ENCODE measurements at places on chromosomes 16 and 17.

- peaks cover 23% of the 10 kb centered on the region for H3K36me3 ChIP-seq
- H3K27me3 ChIP-seq: no peaks in the 10 kb centered on the region
- H3K4me3 ChIP-seq: peak overlapping the region; percentile 54
- peak; percentile 64 for DNase-seq
Measured at GRCh38 chr17:39208893-39209292, 8.8 kb downstream of the RPL19 start.

DNA sequence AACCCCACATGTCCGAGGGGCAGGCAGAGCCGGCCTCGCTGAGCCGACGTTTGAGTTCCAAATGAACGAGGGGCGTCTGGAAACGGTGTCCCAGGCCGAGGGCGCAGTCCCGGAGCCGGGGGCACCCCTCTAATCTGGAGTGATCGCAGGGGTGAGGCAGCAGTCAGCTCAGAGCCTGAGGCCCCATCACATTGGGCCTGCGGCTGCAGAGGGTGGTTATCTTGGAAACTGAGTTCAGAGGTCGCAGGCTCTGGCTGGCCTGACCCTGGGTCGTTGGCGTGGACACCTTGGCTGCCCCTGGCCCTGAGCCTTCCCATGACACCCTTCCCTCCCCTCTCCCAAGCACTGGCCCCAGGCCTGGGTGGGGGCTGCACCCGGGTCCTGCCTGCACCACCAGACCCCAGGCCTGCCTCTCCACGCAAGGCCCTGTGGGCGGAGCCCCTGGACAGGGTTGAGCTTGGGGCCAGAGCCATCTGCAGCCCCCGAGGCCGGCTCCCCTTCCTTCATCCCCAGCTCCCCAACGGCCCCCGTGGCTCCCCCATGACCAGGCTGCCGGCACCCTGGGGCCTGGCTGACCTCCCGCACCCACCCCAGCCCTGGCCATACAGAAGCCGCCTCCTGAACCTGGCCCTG lies 45.6 kb downstream of the ZFPM1 start:
- H3K27me3 ChIP-seq: no peaks in the 10 kb centered on the region
- no peak overlapping the region for H3K4me3 ChIP-seq
- H3K36me3 ChIP-seq: no peaks in the 10 kb centered on the region

- no peak for DNase-seq
- no peaks in the 10 kb centered on the region for H3K27me3 ChIP-seq
- H3K27ac ChIP-seq: no peak overlapping the region
- H3K4me1 ChIP-seq: no peaks in the 10 kb centered on the region
Measured at GRCh38 chr16:17622366-17622765, 151.6 kb upstream of the XYLT1 start.

DNA sequence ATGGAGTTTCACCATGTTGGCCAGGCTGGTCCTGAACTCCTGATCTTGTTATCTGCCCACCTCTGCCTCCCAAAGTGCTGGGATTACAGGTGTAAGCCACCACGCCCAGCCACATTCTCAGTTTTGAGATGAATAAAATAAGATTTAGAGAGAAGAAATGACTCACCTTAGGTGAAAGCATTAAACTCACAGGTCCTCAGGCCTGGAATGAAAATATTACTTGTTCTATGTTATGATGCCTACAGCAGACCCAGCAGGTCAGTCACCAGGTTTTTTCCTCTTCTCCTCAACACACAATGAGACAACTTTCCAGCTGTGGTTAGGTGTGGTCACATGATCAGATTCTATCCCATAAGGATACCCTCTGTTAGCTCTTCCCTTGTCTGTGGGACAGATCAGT lies 150.3 kb downstream of the C16orf95 start:
- no peak overlapping the region for H3K27ac ChIP-seq
- no peak overlapping the region for H3K4me3 ChIP-seq
- no peaks in the 10 kb centered on the region for H3K36me3 ChIP-seq
- peaks cover 2% of the 10 kb centered on the region for H3K4me1 ChIP-seq

GRCh38 chr17:2025220-2025621 lies at the start of gene RTN4RL1:
Gene RTN4RL1, minus strand, starts transcription at chr17:2025334. Its CDS starts 469 bp downstream, at chr17:2024865.
- H3K27ac ChIP-seq: no peak within 1 kb of the TSS
- H3K27me3 ChIP-seq: no peaks in the 10 kb centered on the region
- peak; percentile 82 for DNase-seq
- no peaks in the 10 kb centered on the region for H3K36me3 ChIP-seq

GRCh38 chr16:10896723-10897122 lies 19.7 kb downstream of the CIITA start:
- no peaks in the 10 kb centered on the region for H3K36me3 ChIP-seq
- no peaks in the 10 kb centered on the region for H3K4me1 ChIP-seq
- DNase-seq: no peak
- no peak overlapping the region for H3K4me3 ChIP-seq
- no peak overlapping the region for H3K27ac ChIP-seq

- H3K27me3 ChIP-seq: no peaks in the 10 kb centered on the region
- H3K4me3 ChIP-seq: no peak overlapping the region
- no peak for DNase-seq
- H3K36me3 ChIP-seq: peaks cover 22% of the 10 kb centered on the region
- no peak overlapping the region for H3K27ac ChIP-seq
Measured at GRCh38 chr16:88740727-88741055, 34.4 kb downstream of the CTU2 start.

DNA sequence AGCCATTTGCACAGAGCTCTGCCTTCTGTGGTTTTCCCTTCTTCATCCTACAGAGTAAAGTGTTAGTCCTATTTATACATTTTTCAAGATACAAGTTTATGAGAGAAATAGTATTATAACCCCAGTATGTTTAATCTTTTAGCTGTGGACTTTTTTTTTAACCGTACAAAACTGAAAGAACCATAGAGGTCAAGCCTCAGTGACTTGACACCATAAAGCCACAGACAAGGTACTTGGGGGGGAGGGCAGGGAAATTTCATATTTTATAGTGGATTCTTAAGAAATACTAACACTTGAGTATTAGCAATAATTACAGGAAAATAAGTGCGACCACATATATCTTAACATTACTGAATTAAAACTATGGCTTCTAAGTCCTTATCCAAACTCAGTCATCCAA lies 17.0 kb upstream of the RAB11FIP4 start:
- peaks cover 63% of the 10 kb centered on the region for H3K36me3 ChIP-seq
- H3K27me3 ChIP-seq: no peaks in the 10 kb centered on the region
- no peak overlapping the region for H3K27ac ChIP-seq
- H3K4me3 ChIP-seq: no peak overlapping the region
- H3K4me1 ChIP-seq: no peaks in the 10 kb centered on the region
- DNase-seq: no peak

DNA sequence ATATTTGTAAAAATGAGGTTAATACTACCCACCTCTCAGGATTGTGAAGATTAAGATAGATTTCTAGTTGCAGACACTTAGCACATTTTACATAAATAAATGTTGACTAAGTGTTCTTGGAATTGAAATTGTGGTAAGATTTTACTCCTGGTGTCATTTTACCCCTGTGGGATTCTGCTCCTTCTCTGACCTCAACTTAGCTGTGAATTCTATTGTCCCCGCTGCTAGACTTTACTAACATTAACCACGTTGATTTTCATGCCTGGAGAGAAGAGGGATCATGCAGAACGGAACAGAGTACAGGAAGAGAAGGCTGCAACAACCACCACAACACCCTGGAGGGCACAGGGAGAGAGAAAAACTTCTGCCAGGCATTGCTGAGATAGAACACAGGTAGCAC lies 2.1 kb upstream of the TOM1L1 start:
- H3K36me3 ChIP-seq: peaks cover 10% of the 10 kb centered on the region
- H3K4me3 ChIP-seq: no peak overlapping the region
- H3K4me1 ChIP-seq: peaks cover 10% of the 10 kb centered on the region
- no peak for DNase-seq
- no peak overlapping the region for H3K27ac ChIP-seq

GRCh38 chr16:19776565-19776964 lies 58.5 kb downstream of the IQCK start:
- peaks cover under 1% of the 10 kb centered on the region for H3K36me3 ChIP-seq
- H3K4me3 ChIP-seq: no peak overlapping the region
- no peaks in the 10 kb centered on the region for H3K4me1 ChIP-seq
- no peaks in the 10 kb centered on the region for H3K27me3 ChIP-seq
- no peak overlapping the region for H3K27ac ChIP-seq

GRCh38 chr17:50295021-50295420 lies 20.8 kb downstream of the TMEM92 start:
- H3K4me1 ChIP-seq: peaks cover 10% of the 10 kb centered on the region
- no peaks in the 10 kb centered on the region for H3K36me3 ChIP-seq
- H3K4me3 ChIP-seq: no peak overlapping the region
- no peak overlapping the region for H3K27ac ChIP-seq

GRCh38 chr17:77247048-77247541 lies 106.3 kb downstream of the SEC14L1 start:
- peaks cover 18% of the 10 kb centered on the region for H3K27me3 ChIP-seq
- no peaks in the 10 kb centered on the region for H3K4me1 ChIP-seq
- H3K27ac ChIP-seq: no peak overlapping the region
- DNase-seq: peak; percentile 76
- no peaks in the 10 kb centered on the region for H3K36me3 ChIP-seq

All from MCF 10A (cell line).